ENCODE measurements at places on chromosomes 4 and X.

DNA sequence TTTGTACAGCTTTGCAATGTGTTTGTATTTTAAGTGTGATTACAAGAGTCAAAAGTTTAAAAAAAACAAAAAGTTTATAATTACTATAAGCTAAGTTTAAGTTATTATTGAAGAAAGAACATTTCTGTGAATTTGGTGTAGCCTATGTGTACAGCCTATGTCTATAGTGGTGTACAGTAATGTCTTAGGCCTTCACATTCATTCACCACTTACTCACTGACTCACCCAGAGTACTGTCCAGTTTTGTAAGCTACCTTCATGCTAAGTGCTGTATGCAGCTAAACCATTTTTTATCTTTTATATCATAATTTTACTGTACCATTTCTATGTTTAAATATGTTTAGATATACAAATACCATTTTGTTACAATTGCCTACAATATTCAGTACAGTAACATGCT, 182.3 kb downstream of the RPA4 start:
- no peak for DNase-seq

DNA sequence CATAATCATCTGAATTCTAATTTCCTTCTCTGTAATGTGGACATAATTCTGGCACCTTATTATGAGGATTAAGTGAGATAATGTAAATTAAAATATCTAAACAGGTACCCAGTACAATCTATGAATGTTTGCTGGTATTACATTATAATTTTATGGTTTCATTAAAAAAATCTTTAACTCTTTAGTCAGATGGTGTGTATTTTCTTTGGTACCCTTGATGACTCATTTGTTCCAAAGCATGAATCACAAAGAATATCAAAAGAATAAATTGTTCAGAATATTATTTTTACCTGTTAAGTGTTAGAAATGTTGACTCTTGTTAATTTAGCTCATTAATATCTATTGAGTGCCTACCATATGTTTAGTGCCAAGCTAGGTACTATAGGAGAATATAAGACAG, 74.3 kb downstream of the SNX25 start:
- no peak for DNase-seq

DNA sequence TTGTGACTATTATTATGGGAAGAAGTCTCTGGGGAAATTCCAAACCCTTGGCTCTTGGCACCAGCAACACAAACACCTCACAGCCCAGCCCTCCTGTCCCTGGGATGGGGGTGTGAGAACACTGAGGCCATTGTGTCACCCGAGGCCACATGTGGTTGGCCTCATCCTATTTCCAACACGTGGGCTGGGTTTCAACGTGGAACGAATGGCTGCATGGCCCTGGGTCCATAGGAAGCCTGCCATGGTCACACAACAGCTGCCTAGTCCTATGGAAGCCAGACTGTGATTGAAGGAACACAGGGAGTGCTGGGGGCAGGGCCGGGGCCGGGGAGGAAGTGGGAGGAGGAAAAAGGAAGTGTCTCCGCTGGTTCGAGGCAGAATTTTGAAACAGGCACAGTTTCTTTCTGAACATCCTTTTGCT, 10.0 kb downstream of the CLCN4 start:
- DNase-seq, result no peak

DNA sequence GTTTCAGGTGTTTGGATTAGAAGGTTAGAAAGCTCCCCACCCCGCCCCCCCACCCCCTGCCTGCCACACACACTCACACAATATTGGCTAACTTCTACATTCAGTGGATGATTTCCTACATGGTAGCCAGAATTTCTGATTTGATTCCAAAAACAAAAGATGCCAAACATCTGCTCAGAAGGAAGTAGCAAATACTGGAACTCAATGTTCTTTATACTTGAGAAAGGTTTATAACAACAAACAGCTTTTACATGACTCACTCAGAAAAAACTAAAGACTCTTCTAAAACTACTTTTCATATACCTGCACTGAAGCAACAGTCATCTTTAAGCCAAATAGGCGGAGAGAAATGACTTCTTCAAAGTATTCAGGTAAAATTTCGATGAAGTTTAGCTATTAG, 750.5 kb upstream of the POU3F4 start:
- no peak for DNase-seq

GRCh38 chr4:115356176-115356575, 242.8 kb upstream of the NDST4 start:
- DNase-seq, result no peak

- DNase-seq, result no peak
Measured at GRCh38 chrX:20500949-20501348, 234.2 kb upstream of the RPS6KA3 start.

GRCh38 chrX:136768469-136769084, 12.2 kb downstream of the ARHGEF6 start:
- DNase-seq, result no peak

DNA sequence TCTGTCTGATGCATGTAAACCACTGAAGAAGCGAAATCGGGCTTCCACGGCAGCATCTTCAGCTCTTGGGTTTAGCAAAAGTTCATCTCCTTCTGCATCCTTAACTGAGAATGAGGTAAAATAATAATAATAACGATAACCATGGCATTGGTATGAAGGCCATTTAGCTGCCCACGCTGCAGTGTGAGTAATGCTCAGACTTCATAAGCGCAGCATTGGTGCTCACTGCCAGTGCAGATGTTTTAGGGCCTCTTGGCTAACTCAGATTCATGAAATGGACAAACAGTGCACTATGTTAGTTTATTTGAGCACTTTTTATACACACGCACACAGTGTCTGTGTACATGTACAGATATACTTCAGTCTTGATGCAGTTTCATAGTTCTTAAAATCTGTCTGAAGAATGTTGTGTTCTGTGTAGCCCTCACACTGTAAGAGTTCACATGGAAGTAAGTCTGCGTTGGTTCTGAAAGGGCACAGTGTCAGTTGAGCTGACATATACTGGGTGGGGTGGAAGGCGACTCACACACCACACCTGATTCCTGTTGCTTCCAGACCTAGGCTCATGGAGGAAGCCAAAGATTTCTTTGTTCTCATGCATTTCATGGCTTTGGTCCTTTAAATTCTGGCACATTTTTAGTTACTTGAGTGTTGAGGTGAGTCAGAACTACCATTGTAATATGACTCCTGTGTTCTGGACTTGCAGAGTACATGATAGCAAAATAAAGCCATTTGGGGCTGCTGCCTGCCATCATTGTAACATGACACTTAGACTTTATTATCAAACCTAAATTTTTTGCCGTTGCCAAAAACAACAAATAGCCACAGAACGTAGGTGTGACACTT, 68.7 kb downstream of the NSD2 start:
- DNase-seq, result no peak

- peak; percentile 13 for DNase-seq
Measured at GRCh38 chr4:67746797-67747495, 7.2 kb downstream of the GNRHR start.

DNA sequence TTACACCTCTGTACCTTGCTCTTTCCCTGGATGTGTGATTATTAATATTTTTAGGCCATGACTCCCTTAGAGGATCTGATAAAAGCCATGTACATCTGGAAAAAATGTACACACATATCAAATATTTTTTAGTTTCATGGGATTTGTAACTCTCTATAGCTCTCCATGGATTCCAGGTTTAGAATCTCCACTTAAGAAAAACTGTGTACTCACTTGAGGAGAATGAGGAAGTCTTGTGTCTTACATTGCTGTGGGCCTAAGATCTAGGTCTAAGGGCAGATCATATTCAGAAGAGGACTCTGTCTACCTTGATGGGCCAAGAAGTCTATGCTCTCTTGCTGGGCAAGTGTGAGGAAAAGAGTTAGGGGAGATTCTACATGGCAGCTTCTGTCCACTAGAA, 98.0 kb downstream of the RRAGB start:
- DNase-seq, result no peak

- no peak for DNase-seq
Measured at GRCh38 chrX:13491061-13491460, 78.3 kb upstream of the EGFL6 start.

DNA sequence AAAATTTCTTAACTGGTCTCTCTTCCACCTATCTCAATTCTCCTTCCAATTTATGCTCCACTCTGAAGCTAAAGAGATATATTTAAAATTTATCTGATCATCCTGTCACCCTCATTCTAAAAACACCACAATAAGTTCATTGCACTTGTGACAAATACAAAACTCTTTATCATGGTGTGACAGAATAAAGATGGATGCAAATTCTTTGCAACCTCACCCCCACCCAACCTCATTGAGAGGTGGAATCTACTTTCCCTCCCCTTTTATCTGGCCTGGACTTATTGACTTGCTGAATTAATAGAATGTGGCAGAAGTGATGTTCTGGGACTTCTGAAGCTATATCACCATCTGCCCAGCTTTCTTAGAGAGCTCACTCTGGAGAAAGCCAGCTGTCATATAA, 46.5 kb downstream of the IDS start:
- DNase-seq, result no peak

GRCh38 chrX:39399387-39399786, 598.1 kb downstream of the MID1IP1 start:
- DNase-seq, result no peak

DNA sequence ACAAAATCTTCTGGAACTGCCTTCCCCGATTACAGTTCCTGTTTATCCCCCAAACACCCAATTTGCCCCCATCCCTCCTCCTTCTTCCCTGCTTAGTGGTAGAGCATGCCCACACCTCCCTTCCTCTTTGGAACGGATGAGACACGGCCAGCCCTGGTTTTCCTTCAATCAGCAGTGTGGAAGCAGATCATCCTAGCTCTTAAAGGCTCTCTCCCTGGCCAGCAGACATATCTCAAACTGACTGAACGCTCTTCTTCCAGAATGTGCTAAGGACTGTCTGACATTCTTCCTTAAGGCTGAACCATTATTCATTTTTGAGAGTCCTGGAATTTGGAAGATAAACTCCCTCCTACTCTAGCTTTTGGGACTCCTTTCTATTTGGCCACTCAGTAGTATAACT, 161.1 kb downstream of the TRIML1 start:
- DNase-seq, result no peak

DNA sequence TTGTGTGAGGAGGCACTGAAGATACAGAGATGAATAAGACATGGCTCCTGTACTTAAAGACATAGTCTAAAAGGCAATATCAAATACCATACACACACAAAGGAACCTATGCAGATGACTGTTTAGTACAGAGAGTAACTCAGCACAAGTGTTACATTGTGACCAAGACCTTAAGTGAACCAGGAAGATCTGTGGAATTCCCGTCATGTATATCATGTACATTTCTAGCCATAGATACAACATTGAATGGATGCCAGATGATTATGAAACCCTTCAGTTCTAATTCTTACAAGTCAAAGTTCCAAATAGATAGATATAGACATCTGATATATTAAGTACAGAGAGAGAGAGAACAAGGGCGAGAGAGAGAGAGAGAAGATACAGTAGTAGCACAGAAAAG, 73.2 kb downstream of the PAK3 start:
- no peak for DNase-seq

GRCh38 chrX:23729214-23729613, 13.9 kb downstream of the ACOT9 start:
- no peak for DNase-seq

- DNase-seq, result no peak
Measured at GRCh38 chr4:138959097-138959815, 56.3 kb upstream of the NOCT start.

DNA sequence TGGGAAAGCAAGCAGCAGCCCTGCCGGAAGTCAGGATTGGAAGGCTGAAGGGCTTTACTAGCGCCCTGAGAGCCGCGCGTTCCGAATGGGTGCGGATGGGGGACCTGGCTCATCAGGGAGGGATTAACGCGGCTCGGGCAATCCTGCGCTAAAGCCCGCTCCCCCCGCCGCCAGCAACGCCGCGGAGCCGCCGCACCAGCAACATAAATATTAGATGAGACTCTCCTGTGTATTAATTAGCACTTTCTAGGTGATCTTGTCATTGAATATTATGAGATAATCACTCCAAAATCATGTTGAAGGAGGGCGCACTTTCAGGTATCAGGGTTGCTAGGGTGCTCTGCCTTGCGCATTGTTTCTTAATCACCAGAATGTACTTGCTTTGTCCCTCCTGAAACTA, 357.2 kb upstream of the FAM241A start:
- no peak for DNase-seq

GRCh38 chr4:180521181-180521580, 1722.0 kb upstream of the TENM3 start:
- DNase-seq, result no peak

Measured in KG1 (cell line).